ENCODE measurements at places on chromosomes 4 and X.
A peak's percentile ranks its signal among the peaks of the same experiment; 100 is the strongest.

- no peak for DNase-seq
Observed at GRCh38 chr4:15242021-15242420, 185.8 kb upstream of the C1QTNF7 start.

- DNase-seq = no peak
Observed at GRCh38 chr4:101345271-101345595, 2.1 kb downstream of the PPP3CA start.

GRCh38 chr4:128227991-128228571 lies 59.5 kb downstream of the PGRMC2 start:
- DNase-seq = no peak

DNA sequence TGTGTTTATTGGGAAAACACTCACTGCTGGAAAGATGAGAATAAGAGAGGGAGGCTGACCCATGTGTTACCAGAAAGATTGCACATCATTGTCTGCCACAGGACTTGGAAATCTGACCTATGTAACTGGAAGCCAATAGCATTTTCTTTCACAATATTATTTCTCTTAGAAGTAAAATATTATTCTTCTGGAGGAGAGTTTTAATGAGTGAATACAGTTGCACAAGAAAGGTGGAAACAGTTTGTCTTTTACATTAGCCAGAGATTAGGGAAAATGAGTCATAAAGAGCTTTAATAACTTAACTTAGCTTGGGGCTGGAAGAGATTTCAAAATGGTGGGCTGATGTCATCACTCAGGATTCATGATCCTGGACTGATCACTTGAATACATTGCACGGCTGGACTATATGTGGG lies 31.5 kb upstream of the LNX1 start:
- DNase-seq = no peak

DNA sequence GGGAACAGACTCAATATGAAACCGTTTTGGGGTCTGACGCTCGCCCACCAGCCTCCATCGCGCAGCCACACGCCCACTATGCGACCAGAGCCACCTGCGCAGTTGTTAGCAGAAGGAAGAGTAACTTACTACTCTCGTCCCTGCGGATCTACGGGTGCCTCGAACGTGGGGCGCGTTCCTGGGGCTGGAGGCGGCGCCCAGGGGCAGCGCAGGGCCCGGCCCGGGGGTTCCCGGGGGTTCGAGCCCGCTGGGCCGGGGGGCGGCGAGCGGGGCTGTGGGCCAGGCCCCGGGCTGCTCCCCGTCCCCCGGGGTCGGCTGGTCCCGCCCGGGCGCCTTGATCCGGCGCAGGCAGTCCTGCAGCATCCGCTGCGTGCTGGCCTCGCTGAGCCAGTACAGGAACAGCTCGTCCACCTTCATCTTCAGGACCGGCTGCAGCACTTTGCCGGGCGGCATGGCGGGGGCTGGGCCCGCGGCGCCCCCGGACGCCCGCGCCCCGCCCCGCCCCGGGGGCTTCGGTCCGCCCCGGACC lies 404 bp downstream of the PPP2R3B start:
- DNase-seq = no peak

GRCh38 chr4:149980121-149980682 lies 98.0 kb upstream of the DCLK2 start:
- no peak for DNase-seq

DNA sequence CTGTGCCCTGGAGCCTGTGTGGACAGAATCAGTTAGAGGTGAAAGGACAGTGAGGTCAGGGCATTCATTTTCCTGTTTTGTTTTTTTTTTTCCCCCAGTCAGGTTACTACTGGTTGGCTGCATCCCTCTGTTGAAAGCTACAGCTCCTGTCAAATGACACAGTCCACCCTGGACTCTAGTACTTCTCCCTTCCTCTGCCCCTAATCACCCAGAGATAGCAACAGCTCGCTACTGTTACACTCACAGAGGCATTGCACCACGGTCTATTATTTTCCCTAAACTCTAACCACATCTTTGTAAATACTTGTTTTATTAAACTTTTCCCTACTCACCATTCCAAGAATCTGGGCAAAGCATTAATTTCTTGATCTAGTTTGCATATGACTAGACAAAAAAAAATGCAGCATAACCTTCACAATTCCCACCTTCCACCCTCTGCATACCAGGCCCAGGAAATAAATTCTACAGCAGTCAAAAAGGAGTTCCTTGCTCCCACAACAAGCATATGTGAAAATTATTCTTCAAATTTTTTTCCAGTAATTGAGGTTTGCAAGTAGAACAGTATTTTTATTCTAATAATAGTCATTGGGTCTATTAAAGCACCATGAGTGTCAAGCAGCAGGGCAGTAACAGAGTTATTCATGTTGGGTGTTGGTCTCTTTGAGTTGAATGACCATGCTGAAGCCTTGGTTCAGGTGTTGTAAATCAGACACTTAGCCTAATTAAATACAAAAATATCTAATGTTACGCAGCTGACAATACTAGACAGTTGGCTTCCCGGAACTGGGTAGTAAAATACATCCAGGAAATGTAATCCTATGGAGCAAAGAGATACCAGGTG lies 329.2 kb downstream of the INPP4B start:
- DNase-seq = no peak

- no peak for DNase-seq
Observed at GRCh38 chr4:7426525-7427171, 8.1 kb downstream of the PSAPL1 start.

DNA sequence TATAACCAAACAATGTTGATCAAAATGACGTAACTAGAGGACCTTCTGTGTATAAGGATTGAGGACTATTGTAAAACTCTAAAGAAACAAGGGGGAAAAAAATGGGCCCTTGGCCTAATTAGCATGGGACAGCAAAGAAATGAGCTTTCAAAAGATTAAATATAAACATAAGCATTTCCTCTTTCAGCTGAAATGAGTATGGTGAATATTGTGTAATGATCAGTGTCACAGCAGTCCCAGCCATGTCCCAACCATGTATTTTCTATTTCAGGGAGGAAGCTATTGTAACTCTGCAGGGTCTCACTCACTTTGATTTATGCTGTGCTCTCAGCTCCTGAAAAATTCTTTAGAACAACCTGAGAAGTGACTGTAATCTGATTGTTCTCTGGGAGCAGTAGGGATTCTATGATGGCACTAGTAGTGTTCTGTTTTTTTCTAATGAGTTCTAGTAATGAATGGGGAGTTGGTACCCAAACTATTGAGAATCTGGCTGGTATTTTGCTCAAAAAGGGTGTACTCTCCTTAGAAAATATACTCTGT lies 25.8 kb downstream of the ANXA10 start:
- DNase-seq = no peak

- no peak for DNase-seq
Observed at GRCh38 chr4:10082047-10082446, 34.6 kb downstream of the WDR1 start.

DNA sequence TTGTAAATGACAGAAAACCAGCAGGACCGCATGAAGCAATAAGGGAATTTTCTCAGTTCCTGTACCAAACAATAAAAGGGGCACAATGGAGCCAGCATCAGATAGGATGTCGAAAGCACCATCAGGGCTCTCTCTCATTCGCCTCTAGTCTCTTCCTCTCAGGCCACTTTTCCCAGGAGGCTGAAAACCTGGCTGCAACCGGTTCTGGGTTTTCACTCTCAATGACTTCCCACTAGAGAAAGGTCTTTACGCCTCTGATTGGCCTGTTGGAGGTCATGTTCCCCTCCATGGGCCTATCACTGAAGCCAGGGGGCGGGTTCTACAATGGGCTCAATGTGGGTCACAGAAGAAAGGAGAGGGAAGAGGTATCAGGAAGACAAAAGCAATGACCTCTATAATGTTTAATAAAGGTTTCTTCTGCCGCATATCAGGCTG lies 29.3 kb downstream of the ZNF827 start:
- peak; percentile 18 for DNase-seq

Measured in HuH-7 (cell line).